ENCODE measurements at places on chromosomes 16 and 17.
A peak's percentile ranks its signal among the peaks of the same experiment; 100 is the strongest.

DNA sequence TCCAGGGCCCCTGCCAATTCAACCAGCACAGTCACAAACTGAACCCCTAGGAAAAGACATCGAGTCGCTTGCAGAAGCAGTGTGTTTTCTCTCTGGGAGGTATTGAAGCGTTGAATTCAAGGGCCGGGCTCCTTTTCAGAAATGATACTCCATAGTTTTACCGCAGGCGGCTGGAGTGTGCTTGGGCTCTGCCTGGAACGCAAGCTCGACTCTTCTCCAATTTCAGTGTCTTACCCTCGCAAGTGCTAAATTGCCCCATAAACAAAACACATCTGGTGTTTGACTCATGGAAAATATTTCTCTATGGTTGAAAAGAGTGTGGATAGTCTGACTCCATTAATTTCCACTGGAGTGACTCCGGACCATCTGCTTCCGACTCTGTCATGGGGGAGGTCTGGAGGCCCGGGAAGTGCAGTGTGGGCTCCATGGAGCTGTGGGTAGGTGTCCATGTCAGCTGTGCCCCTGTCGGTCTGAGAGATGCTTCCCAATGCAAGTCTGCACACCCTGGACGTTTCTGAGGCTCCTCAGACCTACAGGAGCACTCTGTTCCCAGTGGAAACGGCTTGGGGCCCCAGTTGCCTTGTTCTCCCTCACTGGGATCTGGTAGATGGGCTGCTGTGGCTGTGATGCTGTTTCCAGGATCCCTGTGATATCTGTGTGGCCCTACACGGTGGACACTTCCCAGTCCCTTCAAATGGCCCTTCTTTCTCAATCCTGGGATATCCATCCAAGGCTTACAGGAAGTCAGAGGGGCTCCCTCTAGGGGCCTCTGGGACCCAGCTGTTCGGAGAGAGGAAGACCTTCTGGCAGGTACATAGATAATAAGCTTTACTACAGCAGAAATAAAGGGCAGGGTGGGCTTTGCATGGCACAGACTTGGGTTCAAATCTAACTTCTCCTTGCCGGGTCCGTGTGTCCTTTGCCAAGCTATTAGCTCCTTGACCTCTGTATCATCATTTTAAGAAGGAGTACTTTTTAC, 119.8 kb upstream of the CDH13 start:
- no peak for DNase-seq

- DNase-seq, result peak; percentile 84
Observed at GRCh38 chr17:72120642-72121163, at the start of gene SOX9. TSS of gene SOX9 (plus strand) at chr17:72121020. CDS start at chr17:72121392, 372 bp downstream.

GRCh38 chr17:41223821-41224220, 2.6 kb upstream of the KRTAP9-2 start:
- DNase-seq, result no peak

DNA sequence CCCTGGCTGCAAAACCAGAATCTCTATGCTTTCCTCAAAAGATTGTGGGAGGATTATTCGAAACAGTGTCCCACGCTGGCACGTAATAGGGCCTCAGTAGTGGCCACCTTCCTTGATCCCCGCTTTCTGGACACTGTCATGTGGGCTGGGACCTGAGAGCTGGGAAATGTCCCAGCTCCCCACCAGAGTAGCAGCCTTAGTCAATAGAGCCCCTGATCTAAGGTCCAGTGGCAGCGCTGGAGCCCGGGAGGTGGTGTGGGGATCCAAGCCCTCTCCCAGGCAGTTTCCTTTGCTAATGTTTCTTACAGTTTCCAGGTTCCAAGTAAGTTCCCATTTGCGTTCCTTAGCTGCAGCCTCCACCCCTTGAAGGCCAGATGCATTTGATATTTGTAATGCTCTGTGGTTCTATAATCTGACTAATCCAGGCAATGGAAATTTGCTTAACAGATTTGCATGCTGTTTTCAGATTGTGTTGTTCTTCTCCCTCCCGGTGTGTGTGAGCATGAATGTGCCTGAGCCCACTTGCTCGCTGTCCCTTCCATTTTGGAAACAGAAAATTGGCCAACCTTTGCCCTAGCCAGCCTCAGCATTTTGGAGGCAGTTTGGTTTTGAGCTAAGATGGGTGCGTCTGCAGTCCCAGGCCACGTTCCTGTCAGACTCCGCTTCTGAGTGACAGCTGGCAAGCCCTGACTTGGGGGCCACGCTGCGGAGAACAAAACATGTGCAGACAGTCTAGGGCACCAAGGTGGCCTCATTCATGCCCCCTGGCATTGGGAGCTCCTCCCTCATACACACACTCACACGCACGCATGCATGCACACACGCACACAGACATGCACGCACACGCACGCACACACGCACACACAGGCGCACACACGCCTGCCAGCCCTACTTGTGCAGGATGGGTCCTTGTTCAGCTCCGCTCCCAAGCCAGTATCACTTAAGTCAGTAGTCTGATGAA, 69.4 kb downstream of the CCDC182 start:
- no peak for DNase-seq

- no peak for DNase-seq
Observed at GRCh38 chr16:89408315-89408714, 82.0 kb downstream of the ANKRD11 start.

DNA sequence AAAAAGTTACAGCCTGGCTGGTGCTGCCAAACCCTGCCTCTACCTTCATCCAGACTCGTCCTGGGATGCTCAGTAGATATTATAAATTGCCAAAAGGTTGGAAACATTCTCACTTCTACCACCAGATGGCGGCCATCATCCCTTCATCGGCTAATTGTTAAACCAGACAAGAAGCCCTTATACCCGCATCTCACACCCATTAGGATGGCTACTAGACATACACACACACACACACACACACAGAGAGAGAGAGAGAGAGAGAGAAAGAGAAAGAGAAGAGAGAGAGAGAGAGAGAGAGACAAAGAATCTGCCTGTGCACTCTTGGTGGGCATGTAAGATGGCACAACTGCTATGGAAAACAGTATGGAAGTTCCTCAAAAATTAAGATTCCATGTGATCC, 15.0 kb upstream of the SCIMP start:
- peak; percentile 47 for DNase-seq

DNA sequence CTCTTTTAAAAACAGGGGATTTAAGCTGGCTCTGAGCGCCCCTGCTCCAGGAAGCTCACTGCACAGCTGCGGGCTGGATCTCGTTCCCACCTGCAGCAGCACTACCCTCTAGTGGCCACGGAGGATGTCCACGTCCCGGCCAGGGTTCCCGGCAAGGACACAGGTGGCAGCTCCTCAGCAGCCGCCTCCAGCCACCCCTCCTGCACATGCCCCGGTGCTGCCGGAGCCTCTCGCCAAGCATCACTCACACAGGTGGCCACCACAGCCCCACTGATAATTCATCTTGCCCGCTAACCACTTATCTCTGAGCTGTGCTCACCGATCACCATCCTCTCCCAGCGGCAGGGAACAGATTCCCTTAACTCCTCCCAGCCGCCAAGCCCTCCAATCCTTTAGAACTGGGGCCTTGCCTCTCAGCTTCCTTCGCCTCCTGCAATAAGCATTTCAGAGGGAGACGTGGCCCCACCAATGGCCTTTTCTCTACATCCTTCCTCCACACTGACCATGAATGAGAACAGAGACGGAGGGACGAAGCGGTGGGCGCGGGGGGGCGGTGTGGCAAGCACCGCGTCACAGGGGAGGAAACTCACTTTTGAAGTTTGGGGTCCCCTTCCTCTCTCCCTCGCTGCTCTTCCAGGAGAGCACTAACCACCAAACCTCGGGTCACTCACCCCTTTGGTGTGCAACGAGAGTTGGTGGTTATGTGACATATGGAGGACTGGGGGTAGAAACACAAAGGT, 222.1 kb downstream of the RBFOX3 start:
- DNase-seq, result peak; percentile 40

GRCh38 chr17:40457964-40458791, 14.9 kb downstream of the IGFBP4 start:
- DNase-seq, result peak; percentile 50

GRCh38 chr17:37838276-37838675, 85.9 kb upstream of the TBC1D3K start:
- no peak for DNase-seq

- no peak for DNase-seq
Observed at GRCh38 chr16:66470556-66470955, 43.5 kb downstream of the BEAN1 start.

All from left cardiac atrium (tissue), 4 donors.